ENCODE measurements at places on chromosomes 4 and X.

GRCh38 chrX:82973646-82974045 is 534.4 kb upstream of the POU3F4 start:
- no peak for DNase-seq

GRCh38 chr4:112766422-112766821 is 129.5 kb downstream of the LARP7 start:
- DNase-seq, result no peak

DNA sequence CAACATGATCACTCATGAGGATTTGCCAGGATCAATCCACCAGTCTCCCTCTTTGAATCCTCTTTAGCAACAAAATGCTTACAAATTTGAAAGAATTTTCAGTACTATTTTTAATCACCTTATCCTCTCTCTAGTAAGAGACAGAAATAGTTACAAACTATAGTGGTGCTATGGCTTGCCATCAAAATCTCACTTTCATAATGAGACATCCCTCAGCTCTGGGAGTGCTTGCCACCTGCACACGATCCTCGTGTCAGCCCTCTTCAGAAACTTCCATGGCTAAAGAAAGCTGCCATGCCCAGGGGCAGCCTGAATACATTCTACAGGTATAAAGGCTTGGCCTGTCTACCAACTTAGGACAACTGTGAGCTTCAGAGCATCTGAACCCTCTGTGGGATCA is 5.1 kb upstream of the DHX15 start:
- DNase-seq, result no peak

GRCh38 chrX:136694431-136695087 is 46.6 kb downstream of the CD40LG start:
- no peak for DNase-seq

DNA sequence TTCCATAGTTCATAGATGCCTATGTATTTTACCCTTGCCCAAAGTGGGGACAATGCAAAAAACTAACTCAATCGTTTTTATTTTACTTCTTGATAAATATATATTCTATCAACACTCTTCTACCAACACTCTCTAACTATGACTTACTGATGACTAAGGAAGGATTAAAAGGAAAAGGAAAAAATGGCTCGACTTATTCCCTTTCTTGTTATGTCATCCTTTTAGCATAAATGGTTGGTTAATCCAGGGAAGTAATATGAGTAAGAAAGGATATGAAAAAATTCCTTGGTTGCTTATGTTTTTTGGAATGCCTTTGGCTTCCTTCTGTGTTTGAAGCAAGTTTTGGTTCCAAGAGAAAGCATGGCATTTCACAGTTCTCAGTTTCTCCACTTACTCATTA is 1087.1 kb downstream of the C4orf33 start:
- DNase-seq, result no peak

DNA sequence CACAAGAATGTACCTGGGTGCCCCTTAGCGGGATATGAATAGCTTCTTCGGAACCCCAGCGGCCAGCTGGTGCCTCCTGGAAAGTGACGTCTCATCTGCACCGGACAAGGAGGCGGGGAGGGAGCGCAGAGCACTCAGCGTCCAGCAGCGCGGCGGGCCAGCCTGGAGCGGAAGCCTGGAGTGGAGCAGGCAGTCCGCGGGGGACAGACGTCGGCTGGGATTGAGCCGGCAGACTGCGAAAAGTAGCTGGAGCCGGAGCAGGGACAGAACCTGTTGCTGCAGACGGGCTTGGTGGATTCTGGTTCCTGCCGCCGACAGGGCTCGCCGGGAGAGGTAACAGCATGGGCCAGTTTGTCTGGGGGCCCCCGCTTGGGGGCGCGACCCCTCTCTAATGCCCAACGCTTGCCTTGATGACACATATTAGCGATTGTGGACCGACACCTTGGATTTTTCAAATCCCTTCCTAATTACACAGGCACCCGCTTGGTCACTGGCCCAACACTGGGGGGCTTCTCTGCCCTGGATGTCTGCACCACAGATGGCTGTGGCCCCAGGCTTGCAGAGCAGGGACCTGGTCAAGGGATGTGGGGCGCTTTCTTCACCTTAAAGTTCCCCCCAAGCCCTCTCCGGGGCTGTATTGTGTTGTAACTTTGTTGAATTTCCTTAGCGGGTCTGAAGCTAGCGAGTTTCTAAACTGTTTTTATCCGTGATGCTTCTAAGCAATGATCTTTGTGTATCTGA is at the start of gene NPFFR2:
Gene NPFFR2, plus strand, starts transcription at position 133 of the 741 bp plus-strand sequence. CDS start 96,592 bp downstream, outside the sequence.
- no peak for DNase-seq

DNA sequence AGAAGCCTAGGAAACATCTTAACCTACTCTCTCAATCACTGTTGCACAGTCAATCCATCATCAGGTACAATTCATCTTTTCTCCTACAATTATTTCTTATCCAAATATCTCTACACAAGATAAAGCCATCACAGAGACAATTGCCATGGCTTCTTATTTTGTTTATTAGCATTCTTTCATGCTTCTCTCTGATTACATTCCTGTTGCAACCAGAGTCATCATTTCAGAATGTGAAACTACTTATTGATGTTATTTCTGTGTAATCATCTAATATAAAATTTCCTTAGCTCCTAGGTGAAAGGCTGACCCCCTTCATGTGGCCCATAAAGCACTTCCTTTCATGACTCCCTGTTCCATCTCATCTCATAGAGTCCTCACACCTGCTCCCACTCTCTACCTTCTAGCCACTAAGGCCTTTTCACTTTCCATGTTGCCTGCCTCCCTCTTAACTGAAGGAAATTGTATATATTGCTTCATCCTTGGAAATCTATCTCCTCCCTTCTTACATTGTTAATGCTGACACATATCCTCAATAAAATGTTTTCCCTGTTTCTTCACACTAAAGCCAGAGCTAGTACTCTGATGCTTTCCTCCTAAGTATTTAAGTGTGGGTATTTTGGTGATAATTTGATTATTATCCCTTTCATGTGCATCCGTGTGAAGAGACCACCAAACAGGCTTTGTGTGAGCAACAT is 829.9 kb downstream of the FAT4 start:
- DNase-seq, result no peak

- DNase-seq, result no peak
Observed at GRCh38 chr4:172751550-172751949, 417.1 kb upstream of the GALNT7 start.

DNA sequence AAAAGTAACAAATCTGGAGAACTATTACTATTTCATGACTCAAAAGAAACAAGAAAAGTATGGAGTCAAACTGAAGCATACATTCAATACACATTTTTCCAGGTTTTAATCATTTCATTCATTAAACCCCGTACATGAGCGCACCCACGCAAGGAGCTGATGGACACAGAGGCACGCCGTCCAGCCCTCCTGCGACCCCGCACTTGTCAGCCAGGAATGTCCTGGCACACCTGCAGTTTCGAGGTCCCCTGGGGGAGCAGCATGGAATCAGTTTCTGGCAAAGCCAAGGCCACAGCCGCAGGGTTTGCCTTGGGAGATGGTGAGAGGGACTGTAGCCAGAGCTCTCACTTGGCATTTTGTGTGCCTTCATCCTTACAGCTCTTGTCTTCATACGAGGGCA is 12.8 kb upstream of the SLC2A9 start:
- DNase-seq, result no peak

DNA sequence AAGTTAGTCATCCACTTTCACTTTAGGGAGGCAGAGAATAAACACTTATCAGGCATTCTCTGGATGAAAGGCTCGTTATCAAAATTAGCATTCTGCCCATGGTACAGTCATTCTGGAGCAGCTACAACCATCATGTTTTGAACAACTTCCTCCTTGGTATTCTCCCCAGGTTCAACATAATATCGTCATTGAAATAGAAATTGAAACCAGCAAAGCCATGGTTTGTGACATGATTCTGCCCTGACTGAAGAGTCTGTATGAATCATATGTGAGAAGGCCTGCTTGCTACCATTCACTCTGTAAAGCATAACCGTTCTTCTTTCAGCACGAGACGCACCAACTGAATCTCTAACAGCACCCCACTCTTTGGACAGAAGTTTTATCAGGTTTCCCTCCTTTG is 127.5 kb upstream of the RADX start:
- DNase-seq, result no peak

DNA sequence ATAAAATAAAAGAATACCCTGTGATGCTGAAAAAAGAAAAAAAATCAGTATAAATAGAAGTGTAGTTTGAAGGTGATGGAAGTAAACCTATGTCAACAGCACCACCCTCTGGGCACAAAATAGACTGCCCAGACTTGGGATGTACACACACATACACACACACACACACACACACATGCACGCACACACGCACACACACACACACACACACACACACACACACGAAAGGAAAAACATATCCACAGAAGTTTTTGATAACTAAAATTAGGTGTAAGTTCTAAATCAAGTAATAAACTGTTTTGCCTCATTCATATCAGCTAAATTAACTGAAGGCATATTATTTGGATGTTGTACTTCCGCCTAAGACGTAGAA is 40.5 kb downstream of the ANXA5 start:
- DNase-seq, result no peak

- DNase-seq, result no peak
Observed at GRCh38 chr4:102612824-102613366, 111.7 kb downstream of the NFKB1 start.

DNA sequence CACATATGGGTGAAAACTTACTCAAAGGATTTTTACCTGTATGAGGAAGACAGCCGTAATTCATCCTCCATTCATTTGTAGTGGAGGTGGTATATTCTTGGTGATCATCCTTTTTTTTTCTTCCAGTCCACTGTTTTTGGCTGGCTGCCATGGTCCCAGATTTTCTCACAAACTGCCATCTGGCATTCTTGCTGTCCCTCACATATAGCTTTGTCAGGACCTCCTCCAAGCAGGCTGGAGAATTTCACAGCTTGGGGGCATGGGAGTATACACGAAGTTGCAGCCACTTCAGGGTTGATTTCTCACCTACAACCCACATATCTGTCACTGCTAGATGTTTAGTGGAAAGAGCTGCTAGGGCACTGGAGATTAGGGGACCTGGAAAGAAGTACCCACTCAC is 401.0 kb downstream of the IL1RAPL1 start:
- no peak for DNase-seq

DNA sequence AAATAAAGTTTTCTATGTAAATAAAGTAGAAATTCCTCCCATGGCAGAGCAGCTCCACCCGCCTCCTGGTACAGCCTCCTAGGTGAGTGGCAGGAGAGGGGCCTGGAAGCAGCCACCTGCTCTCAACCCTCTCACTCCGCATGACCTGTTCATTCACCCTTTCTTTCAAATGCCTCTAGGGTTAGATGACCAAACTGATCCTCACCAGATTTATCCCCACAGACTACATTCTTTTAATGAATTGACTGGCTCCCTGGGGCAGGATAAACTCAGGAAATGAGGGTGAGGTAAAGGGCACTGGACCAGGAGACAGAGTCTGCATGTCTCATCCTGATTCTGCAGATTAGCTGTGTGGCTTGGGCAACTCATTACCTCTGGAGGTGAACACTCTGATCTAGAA is 32.6 kb upstream of the NKX6-1 start:
- no peak for DNase-seq

GRCh38 chr4:153296040-153296823 is 48.3 kb upstream of the MND1 start:
- DNase-seq, result no peak

DNA sequence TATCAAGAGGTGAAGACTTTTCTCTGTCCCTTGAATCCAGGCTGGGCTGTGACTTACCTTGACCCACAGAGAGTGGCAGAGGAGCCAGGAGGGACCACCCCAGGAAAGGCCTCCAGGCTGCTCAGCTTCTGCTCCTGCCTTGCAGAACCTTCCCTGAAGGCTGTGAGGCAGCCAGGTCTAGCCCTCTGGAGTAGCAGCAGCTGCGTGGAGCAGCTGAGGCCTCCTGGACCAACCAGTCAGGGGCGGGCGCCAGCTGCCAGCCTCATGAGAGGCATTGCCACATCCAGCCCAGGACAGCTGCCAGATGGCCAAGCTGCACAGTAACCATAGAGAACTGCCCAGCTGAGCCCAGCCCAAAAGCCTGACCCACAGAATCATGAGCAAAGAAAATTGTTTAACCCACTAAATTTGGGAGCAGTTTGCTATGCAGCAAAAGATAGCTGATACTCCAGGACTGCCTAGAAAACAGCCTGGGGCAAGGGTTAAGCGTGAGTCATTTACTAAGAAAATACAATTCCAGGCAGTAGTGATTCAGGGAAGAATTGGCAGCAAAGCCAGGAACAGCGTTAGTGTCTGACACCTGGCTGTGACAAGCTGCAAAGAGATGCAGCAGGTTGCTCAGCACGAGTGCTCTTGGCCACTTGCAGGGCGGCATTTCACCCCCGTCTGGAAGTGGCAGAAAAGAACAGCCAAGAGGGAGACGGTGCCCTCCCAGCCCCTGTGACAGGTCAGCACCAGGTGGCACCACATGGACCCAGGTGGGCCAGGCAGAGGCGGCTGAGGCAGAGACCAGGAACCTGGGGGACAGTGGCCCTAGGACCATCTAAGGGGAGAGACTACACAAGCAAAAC is 14.7 kb upstream of the PDE6B start:
- DNase-seq, result no peak

- no peak for DNase-seq
Observed at GRCh38 chr4:7172946-7173345, 19.4 kb upstream of the SORCS2 start.

DNA sequence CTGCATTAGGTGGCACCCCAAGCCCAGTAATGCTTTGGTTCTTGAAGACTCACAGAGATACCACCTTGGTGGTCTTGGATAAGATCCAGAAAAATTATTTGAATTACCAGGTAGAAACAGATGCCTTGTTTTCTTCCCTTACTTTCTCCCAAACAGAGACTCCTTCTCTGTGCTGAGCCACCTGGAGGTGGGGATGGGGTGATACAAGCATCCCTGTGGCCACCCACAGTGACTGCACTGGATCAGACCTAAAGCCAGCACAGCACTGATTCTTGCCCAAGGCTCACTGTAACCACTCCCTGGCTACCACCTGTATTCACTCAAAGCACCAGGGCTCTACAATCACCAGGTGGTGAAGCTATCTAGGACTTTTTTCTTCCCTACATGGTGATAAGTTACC is 156.8 kb downstream of the TEX13A start:
- no peak for DNase-seq

DNA sequence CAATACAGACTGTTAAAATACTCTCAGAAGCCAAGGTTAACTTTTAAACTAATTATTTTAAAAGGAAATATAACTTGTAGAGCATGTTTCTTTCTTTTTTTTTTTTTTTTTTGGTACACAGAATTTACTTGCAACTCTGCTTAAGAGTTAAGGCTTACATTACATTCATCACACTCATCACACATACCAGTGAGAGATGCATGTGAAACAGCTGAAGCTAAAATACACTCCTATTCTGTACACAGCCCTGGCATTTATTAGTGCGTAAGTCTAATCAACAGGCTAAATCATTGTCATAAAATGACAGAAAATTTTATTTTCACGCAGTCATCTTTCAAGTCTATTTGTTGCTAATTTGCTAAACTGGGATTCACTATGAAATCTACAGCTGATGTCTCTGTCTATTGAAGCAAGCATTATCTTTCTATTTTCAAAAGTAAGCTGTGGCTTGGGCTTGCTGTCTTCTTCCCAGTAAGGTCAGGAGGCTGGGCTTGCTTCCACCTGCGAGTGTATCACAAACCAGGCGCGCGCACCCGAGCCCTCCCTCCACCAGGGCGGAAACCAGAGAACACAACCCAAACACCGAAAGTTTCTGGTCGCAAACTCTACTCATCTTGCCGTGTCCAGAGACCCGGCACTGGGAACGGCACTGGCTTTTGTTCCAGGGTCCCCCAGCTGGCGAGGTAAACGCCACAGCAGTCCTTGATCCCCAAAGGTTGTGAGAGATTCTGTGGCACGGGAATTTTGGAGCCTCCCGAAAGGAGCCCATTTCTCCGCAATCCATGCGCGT is 3.9 kb downstream of the MAML3 start:
- peak; percentile 31 for DNase-seq

- DNase-seq, result no peak
Observed at GRCh38 chr4:107182347-107182746, 146.2 kb upstream of the DKK2 start.

GRCh38 chr4:80216100-80216761 is 18.9 kb downstream of the PRDM8 start:
- no peak for DNase-seq

All from NCI-H187 (cell line).